ENCODE measurements at places on chromosomes 11 and 22.

GRCh38 chr11:130825561-130825960, 90.7 kb downstream of the SNX19 start:
- no peak for DNase-seq

DNA sequence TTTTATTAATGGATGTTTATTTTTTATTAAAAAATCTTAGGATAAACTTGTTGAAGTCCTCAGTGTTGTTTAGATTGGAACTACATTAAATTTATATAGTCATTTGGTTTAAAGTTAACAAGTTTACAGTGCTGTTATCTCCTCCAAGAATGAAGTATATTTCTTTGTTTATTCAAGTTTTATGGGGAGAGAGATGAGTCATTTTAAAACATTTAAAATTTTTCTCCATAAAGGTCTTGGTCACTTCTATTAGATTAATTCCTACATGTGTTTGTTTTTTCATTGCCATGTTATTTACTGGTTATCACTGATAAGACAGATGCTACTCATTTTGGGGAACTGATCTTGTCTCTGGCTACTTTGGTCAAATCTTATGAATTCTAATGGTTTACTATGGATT, 429.6 kb downstream of the METTL15 start:
- no peak for DNase-seq

DNA sequence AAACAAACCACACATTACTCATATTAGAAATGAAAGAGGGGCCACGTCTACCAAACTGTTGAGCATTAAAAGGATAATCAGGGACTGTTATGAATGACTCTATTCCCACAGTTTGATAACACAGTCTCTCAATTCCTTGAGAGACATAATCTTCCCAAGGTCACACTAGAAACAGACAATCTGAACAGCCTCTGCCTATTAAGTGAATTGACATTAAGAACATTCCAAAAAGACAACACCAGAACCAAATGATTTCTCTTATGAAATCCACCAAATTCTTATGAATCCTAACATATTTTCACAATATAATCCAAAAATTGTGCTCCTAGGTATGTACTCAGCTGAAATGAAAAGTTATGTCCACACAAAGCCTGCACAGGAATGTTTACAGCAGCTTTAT, 4.6 kb downstream of the RFPL1 start:
- DNase-seq: no peak

- DNase-seq: no peak
Observed at GRCh38 chr11:43934601-43935423, 7.6 kb upstream of the C11orf96 start.

DNA sequence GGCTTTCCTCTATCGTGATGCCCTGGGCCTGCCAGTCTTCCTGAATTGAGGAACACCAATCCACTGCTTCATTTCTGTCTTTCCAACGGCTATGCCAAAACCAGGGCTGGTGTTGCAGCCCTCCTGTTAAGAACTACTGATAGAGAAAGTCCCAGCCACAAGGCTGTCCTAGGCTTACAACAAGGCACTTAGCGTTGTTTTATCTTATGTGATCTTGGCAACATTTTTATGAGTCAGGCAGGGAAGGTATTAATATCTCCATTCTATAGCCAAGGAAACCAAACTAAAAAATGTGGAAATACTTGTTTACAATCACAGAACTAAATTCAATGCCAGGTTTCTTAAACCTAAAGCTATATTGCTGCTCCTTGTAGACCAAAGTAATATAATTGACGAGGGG, 89.9 kb upstream of the AMOTL1 start:
- DNase-seq: no peak

DNA sequence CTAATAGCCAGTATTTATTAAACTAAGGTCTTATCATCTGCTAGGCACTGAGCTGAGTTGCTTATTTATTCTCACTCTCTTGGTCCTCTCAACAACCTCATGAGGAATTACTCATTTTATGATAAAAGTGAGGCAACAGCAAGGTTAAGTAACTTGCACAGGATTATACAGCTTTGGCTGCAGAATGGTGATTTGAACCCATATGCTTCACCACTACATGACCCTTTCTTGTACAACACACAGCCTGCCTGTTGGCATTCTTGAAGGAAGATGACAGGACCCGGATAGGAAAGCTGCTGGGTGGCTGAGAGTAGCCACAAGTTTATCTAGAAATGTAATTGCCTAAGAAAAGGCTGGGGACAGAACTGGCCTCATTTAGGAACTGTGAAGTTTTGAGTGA, 5.3 kb upstream of the PARVA start:
- DNase-seq: no peak

- DNase-seq: no peak
Observed at GRCh38 chr11:96026310-96026709, 102.4 kb upstream of the MTMR2 start.

- DNase-seq: no peak
Observed at GRCh38 chr11:111697933-111698371, 68.2 kb downstream of the PPP2R1B start.

DNA sequence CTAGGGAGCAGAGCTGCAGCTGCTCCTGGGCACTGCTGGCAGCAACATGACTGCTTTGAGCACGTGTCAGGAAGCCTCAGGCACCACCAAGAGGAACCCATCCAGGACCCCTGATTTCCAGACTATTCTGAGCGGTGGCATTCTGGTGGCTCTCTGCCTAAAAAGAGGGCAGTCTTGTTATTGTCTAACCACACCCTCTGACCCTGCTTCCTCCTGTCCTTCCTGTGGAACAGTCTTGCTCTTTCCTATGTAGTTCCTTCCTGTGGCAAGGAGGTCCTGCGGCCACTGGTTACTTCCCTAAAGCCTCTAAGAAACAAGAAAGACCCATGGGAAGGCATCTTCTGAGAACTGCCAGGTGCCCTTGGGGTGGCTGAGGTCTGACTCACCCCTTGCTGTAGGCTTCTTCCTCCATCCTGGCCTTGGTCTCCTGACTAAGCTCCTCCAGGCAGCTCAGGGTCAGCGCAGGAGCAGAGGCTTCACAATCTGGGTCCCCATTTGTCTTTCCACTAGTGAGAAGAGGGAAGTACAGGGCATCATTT, 13.1 kb upstream of the LYVE1 start:
- DNase-seq: no peak

GRCh38 chr11:96215826-96216225, 127.2 kb downstream of the MAML2 start:
- DNase-seq: no peak

DNA sequence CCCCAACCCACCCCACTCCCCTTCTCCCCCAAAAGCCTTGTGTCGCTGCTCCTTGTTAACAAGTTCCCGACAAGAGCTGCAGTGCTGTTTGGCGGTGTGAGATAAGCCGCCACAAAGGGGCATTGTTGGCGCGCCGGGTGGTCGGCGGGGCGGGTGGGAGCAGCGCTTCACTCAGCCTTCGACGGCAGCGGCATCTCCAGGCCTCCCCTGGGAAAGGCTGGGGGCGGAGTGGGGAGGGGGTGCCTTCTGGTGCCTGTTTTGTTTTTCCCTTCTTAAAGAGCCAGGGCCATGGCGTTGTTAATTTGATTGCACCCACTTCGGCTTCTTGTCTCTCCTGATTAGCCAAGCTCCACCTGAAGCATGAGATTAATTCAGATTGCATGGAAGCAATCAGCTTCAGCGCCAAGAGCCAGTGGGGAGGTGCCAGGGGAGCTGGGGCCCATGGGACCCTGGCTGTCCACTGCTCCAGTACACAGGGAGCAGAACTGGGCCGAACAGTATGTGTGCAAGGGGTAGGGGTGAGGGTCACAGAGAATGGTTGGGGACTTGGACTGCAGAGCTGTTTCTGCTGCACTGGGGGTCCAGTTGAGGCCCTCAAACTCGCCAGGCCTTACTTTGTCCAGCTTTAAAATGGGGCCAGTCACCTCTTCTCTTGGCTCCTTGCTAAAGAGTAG, 165.1 kb downstream of the CEP164 start:
- DNase-seq: no peak

- no peak for DNase-seq
Observed at GRCh38 chr22:35660291-35661127, 12.3 kb downstream of the APOL6 start.

GRCh38 chr11:96647621-96648020, 257.8 kb downstream of the JRKL start:
- DNase-seq: no peak

DNA sequence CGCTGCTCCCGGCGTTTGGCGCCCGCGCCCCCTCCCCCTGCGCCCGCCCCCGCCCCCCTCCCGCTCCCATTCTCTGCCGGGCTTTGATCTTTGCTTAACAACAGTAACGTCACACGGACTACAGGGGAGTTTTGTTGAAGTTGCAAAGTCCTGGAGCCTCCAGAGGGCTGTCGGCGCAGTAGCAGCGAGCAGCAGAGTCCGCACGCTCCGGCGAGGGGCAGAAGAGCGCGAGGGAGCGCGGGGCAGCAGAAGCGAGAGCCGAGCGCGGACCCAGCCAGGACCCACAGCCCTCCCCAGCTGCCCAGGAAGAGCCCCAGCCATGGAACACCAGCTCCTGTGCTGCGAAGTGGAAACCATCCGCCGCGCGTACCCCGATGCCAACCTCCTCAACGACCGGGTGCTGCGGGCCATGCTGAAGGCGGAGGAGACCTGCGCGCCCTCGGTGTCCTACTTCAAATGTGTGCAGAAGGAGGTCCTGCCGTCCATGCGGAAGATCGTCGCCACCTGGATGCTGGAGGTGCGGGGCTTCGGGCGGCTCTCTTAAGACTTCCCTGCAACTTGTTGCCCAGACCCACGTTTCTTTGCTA, at the start of gene CCND1:
Gene CCND1 (plus strand): TSS at position 162 of the 587 bp plus-strand sequence. CDS start 158 bp downstream, at position 320.
- no peak for DNase-seq

- DNase-seq: no peak
Observed at GRCh38 chr11:18802381-18803257, 11.0 kb upstream of the PTPN5 start.

DNA sequence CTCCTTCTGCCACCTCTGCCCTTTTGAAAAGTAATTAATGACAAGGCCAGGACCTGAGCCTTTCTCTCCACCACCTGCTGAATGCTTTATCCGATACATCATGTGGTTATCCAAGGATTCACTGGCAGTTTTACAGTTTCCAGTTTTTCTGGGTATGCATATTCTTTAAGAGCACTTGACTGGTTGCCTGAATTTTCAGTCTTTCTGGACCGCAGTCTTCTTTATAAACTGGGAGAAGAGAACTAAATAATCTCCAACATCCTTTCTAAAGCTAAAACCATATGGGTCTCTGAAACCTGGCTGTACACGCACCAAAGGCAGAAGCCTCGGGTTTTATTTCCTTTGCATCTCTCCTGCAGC, 65.1 kb downstream of the BTG4 start:
- no peak for DNase-seq

DNA sequence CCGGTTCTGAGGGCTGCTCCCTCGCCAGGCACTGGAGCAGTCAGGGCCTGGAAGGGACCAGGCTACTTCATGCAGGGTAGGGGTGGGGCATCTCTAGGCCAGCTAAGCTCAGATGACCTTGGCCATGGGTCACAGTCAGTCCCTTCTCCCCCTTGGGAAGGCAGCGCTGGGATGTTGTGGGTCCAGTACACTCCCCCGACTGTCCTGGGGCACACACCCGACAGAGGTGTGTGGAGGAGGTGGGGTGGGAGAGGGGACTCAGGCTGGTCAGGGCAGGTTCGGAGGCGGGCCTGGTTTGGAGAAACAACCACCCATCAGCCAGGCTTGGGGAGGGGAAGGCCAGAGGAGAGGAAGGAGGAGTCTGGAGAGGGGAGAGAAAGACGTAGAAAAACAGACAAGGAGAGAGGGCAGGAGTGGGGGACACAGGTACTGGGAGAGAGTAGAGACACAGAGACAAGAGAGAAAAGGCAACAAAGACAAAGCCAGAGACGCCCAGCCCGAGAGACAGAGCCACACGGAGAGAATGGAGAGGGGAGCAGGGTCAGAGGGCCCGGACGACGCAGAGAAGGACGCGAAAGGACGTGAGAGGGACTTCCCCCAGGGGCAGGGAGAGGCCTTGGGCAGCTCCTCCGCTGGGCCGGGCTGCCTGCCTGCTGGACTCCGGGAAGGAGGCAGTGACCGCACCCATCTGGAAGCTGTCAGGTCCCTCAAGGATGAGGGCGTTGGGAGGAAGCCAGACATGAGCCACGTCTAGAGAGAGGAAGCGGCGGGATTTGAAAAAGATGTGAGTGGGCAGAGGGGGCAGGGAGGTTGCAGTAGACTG, 30.6 kb upstream of the TSKU start:
- no peak for DNase-seq

DNA sequence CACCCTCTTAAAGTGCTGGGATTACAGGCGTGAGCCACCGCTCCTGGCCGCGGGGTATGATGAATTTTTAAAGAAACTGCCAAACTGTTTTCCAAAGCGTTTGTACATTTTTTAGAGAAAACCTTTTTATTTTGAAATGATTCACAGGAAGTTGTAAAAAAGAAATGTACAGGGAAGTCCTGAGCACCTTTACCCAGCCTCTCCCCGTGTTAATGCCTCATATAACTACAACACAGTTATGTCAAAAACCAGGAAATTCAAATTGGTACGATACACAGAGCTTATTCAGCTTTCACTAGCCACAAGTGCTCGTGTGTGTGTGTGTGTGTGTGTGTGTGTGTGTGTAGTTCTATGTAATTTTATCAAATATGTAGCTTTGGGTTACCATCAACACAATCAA, 7.0 kb upstream of the FAM118A start:
- no peak for DNase-seq

- DNase-seq: no peak
Observed at GRCh38 chr11:37450613-37451012, 852.6 kb upstream of the RAG2 start.

- no peak for DNase-seq
Observed at GRCh38 chr11:71355281-71355680, 92.9 kb downstream of the DHCR7 start.

DNA sequence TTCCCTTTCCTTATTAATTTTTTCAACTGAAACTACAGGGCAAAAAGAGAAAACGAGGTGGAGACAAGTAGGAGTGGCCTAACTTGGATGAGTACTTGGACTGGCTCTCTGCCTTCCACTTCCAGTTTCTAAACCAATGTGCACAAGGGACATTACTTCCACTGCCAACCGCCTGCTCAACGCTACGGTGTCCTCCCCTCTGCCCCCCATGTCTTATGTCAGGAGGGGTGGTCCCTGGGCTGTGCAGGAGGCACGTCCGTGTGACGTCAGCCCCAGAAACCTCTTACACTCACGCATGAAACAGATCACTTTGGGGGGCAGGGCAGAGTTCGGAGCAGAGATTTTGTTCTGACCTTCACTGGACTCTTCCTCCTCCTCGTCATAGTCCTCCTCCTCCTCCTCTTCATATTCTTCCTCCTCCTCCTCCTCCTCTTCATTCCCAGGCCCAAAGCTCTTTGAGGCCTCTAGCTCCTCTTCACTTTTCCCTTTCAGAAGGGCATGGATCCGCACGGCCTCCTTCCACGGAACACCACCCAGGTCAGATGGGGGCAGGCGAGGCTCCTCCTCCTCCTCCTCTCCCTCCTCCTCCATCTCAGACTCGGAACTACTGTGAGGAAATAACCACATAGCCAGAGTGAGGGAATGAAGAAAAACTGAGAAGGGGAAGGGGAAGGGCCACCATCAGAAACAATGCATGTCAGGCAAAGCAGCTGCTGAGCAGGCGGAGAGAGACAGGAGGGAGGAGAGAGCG, 57.4 kb upstream of the BID start:
- no peak for DNase-seq

- no peak for DNase-seq
Observed at GRCh38 chr11:105862736-105863367, 159.2 kb downstream of the MSANTD4 start.

GRCh38 chr11:91788764-91789163, 435.9 kb upstream of the FAT3 start:
- no peak for DNase-seq

GRCh38 chr22:46355996-46356471, 20.5 kb downstream of the TRMU start:
- no peak for DNase-seq

- no peak for DNase-seq
Observed at GRCh38 chr11:92204731-92205130, 19.9 kb upstream of the FAT3 start.
